Activated CD4-positive, alpha-beta memory T cell treated with anti-CD3 and anti-CD28 coated beads for 36 hours (primary cell): ENCODE measurements at places on chromosomes 6 and 20. TPM values are rescaled to one million over a fixed set of nuclear protein-coding genes. Genes with fewer than 3 reads are reported as not detected.
A peak's percentile ranks its signal among the peaks of the same experiment; 100 is the strongest.

Gene GRM1
- not detected for total RNA-seq

Gene SLC2A10
- not detected for total RNA-seq

DNA sequence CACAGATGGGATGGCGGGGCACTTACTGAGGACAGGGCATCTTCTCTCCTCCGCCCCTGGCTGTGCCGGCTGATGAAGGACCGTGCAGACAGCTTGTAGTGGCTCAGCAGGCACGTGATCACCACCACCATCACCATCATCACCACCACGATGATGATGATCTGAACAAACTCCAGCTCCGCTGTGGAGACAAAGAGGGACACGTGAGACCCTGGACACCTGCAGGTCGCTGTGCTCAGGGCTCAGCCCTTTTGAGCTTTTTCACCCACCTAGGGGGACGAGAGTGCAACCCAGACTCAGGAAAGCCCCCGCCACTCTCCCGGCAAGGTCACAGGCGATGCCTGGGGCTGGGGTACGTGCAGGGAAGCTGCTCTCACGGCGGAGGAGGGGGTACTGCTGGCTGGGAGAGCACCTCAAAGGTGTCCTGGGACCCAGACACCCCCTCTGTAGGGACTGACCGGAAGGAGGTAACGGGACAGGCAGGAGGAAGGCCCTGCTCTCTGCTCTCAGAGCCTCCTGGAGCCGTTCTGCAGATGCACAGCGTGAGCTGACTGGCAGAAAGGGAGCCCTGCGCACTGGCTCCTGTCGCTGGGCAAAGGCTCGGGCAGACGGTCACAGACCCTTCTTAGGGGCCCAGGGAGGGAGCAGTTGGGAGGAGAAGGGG, 39.4 kb upstream of the ZBP1 start:
- H3K36me3 ChIP-seq: no peaks in the 10 kb centered on the region
- H3K27ac ChIP-seq: no peak overlapping the region
- peak; percentile 3 for DNase-seq
- no peak overlapping the region for H3K4me3 ChIP-seq
- H3K27me3 ChIP-seq: no peaks in the 10 kb centered on the region

Gene ACTL10
- total RNA-seq: 2.3 TPM

GRCh38 chr6:19524366-19525186, 312.6 kb upstream of the ID4 start:
- no peak for DNase-seq
- no peaks in the 10 kb centered on the region for H3K27me3 ChIP-seq
- H3K27ac ChIP-seq: no peak overlapping the region
- H3K4me1 ChIP-seq: no peaks in the 10 kb centered on the region

Gene RAMACL
- total RNA-seq: 0.31 TPM

DNA sequence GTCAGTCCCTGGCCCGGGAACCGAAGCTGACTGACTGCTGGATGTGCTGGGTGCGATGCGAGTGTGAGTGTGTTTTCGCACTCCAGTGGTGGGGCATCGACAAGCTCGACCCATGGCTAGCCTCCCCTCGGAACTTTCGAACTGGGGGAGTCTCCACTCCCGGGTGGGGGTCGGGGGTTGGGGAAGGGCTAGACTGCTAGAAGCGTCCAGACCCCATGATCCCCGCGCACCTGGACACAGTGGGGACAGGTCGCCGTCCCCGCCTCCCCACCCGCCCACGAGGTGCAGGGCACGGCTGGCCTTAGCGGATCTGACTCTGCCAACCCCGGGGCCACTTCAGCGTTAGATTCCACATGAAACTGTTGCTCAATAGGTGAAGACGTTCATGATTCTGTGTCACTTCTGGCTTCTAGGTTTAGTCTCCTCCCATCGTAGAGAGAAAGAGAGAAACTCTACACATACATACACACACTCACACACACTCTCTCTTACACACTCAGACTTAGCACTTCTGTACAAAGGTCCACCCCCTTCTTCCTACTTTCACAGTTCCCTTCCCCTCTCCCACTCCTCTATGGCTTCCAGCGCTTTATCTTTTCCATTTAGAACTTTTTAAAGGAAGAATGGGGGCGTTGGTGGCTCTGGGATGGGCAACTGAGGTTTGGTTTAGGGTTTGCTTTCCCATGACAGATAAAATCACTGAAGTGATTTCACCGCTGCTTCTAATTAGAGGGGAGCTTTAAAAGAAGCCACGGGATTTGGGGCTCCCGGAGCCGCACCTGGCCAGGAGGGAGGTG, 5.1 kb upstream of the TFAP2A start:
- no peak overlapping the region for H3K27ac ChIP-seq
- no peak for DNase-seq
- peaks cover 8% of the 10 kb centered on the region for H3K4me1 ChIP-seq
- H3K4me3 ChIP-seq: no peak overlapping the region
- H3K36me3 ChIP-seq: peaks cover 8% of the 10 kb centered on the region

Gene NR2E1
- total RNA-seq: not detected

DNA sequence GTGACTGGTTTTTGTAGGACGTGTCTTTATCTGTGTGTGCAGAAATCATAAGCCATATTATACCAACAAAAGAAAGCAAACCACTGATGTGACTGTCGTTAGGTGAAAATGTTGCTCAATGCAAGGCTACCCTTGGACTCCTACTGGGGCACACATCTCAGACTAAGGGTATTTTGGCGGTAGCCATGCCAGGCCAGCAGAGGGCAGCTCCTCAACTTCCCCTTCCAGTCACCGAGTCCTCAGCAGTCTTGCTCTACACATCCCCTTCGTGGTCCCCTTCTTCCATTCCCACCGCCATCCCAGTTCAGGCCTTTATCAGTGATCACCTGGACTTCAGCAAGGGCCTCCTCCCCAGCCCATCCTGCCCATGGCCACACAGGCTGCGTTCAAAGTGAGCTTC, 113.7 kb upstream of the GGTLC1 start:
- no peaks in the 10 kb centered on the region for H3K36me3 ChIP-seq
- no peak overlapping the region for H3K27ac ChIP-seq
- H3K4me3 ChIP-seq: no peak overlapping the region
- peaks cover 7% of the 10 kb centered on the region for H3K27me3 ChIP-seq
- peak; percentile 46 for DNase-seq

GRCh38 chr6:13239530-13240455, 88.5 kb downstream of the TBC1D7 start:
- no peak for DNase-seq
- H3K4me3 ChIP-seq: no peak overlapping the region
- H3K27ac ChIP-seq: no peak overlapping the region
- peaks cover 12% of the 10 kb centered on the region for H3K27me3 ChIP-seq
- no peaks in the 10 kb centered on the region for H3K4me1 ChIP-seq
- H3K36me3 ChIP-seq: peaks cover 3% of the 10 kb centered on the region

Gene SLC44A4
- total RNA-seq: not detected

GRCh38 chr6:99013145-99013544, 65.4 kb upstream of the FBXL4 start:
- H3K27me3 ChIP-seq: peaks cover 4% of the 10 kb centered on the region
- H3K27ac ChIP-seq: no peak overlapping the region
- no peak for DNase-seq
- H3K4me1 ChIP-seq: no peaks in the 10 kb centered on the region
- no peaks in the 10 kb centered on the region for H3K36me3 ChIP-seq

GRCh38 chr6:79922018-79922417, 25.3 kb downstream of the ELOVL4 start:
- DNase-seq: no peak
- peaks cover 9% of the 10 kb centered on the region for H3K27me3 ChIP-seq
- H3K4me1 ChIP-seq: no peaks in the 10 kb centered on the region
- no peak overlapping the region for H3K27ac ChIP-seq
- no peak overlapping the region for H3K4me3 ChIP-seq

Gene LST1
- total RNA-seq: 15.7 TPM

Gene XKR7
- total RNA-seq: not detected

Gene ELOVL4
- 1.3 TPM for total RNA-seq

DNA sequence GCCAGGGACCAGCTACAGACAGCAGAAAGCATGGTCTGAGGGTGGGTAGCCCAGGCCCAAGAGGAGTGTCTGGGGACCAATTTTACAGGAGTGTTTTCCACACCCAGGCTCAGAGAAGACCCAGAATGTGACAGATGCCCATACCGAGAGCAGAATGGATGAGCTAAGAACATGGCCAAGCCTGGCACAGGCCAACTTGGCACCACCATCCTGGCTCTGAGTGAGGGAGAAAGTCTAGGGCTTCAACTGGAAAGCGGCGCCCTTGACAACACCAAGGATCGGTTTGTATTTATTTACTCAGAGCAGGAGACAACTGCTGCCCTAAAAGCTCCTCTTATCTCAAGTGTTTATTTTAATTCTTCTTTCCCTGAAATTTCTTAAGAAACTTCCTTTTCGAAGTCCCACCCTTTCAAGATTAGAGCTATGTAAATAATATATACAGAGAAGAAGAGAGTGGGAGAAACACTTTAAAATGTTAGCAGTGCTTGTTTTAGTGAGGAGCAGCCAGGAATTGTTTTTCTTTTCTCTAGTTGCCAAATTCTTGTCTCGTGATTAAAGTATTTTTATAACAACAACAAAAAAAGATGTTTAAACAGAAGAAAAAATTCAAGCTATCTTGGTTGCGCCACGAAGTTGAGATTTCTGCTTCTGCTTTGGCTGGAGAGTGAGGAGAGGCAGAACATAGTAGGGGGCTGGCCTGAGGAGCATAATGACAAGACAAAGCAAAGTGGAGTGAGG, 16.2 kb downstream of the TNXB start:
- no peak overlapping the region for H3K4me3 ChIP-seq
- peaks cover 44% of the 10 kb centered on the region for H3K27me3 ChIP-seq
- H3K36me3 ChIP-seq: no peaks in the 10 kb centered on the region
- DNase-seq: no peak

DNA sequence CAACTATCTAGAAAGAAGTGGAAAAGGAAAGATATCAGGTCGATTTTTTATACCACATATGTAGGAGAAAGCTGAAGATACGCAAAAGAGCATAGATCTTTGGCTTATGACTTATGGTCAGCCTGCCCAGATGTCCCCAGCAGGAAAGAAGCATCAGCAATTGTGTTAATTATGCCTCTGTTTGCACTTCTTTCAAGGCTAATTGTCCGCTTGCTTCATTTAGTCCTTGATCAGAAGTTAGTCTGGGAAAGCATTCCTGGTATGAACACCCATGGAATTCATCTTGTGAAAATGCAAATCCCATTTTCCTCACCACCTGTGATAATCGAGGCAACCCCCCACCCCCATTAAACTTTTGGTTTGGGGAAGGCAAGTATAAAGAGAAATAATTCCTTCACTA, 62.8 kb downstream of the ATP9A start:
- no peak overlapping the region for H3K27ac ChIP-seq
- no peak for DNase-seq
- H3K36me3 ChIP-seq: no peaks in the 10 kb centered on the region
- no peaks in the 10 kb centered on the region for H3K4me1 ChIP-seq

Gene AKAP12
- total RNA-seq: 3.8 TPM

Gene SLC22A1
- 0.99 TPM for total RNA-seq

Gene FNDC11
- total RNA-seq: 0.61 TPM

DNA sequence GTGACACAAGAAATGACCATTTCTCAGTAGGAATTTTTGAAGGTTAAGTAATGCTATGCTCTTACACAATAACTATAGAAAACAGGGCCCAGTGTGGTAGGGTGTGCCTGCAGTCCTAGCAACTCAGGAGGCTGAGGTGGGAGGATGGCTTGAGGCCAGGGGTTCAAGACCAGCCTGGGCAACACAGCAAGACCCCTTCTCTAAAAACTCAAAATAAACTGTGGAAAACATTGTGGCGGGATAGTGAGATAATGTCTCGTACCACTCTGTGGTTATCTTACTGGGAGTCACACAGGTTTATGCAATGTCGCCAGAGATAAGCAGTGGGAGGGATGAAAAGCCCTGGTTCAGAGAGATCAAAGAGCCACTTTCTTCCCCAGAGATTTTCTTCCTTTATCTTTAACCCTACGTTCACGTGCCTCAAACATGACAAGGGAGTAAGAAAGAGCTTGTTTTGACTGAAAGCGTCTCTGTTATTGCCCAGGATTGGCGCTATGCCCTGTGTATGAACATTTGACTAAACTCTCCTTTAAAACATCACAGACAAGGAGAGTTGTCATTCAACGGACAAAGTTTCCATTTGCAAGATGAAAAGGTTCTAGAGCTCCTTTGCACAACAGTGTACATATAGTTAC, 13.9 kb downstream of the GCM1 start:
- H3K27ac ChIP-seq: no peak overlapping the region
- peaks cover 12% of the 10 kb centered on the region for H3K27me3 ChIP-seq
- no peaks in the 10 kb centered on the region for H3K4me1 ChIP-seq
- no peak for DNase-seq

DNA sequence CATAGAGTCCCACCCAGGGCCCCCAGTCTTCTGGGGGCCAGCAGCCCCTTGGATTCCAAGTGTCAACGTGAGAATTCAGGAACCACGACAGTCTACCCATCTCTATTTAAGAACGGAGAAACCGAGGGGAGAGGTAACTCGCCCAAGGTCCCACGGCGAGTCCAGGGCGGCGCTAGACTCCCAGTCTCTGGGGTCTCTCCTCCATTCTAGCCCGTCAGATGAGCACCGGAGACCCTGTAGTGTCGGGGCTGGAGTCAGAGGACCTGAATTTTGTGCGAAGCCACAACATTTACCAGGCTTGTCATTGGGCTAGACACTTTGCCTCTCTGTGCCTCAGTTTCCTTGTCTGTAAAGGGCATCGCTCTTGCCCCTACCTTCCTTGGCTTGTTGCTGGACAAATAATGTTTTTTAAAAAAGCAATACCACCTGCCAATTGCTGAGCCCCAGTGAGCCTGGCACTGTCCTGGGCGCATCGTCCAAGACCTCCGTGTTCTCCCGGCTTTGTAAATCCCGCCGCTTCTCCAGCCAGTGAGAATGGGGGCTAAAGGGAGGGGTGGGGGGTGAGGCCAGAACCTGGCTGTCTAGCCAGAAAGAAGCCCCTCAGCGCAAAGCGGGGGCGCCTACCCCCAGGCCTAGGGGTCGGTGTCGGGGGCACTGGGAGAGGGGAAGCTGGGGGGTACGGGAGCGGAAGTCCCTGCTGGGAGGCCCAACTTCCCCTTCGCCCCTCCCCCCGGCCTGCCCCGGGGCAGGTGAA, 91.7 kb downstream of the NCR2 start:
- no peak overlapping the region for H3K4me3 ChIP-seq
- no peak for DNase-seq
- no peaks in the 10 kb centered on the region for H3K36me3 ChIP-seq
- H3K27me3 ChIP-seq: peaks cover 22% of the 10 kb centered on the region
- no peak overlapping the region for H3K27ac ChIP-seq
- H3K4me1 ChIP-seq: peaks cover 13% of the 10 kb centered on the region

GRCh38 chr6:40159865-40160264, 225.6 kb upstream of the MOCS1 start:
- H3K4me1 ChIP-seq: no peaks in the 10 kb centered on the region
- H3K27me3 ChIP-seq: no peaks in the 10 kb centered on the region
- H3K27ac ChIP-seq: no peak overlapping the region
- H3K36me3 ChIP-seq: no peaks in the 10 kb centered on the region
- no peak overlapping the region for H3K4me3 ChIP-seq

- no peak overlapping the region for H3K4me3 ChIP-seq
- no peak overlapping the region for H3K27ac ChIP-seq
- peaks cover 2% of the 10 kb centered on the region for H3K27me3 ChIP-seq
- DNase-seq: no peak
Observed at GRCh38 chr6:163985710-163986109, 571.2 kb downstream of the QKI start.

DNA sequence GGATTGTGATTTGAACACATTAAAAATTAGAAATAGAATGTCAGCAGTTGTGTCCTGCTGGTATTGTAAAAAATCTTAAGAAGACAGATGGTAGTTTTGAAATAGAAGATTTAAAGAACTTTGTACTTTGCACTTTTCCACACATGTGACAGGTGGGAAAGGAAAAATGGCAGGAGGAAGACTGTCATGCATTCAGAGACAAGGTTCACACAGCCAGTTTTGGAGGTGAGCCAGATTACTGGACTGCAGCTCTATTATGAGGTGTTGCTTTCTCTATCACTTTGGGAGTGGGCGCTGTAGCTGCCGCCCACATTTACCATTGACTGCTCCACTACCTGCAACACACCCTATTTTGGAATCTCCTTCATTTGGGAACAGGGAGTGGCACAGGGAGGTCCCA, 12.1 kb upstream of the NDUFAF4 start:
- peaks cover 26% of the 10 kb centered on the region for H3K4me1 ChIP-seq
- DNase-seq: no peak
- no peaks in the 10 kb centered on the region for H3K36me3 ChIP-seq
- no peak overlapping the region for H3K27ac ChIP-seq
